ENCODE measurements at places on chromosomes 2 and 18.

- no peak for DNase-seq
Observed at GRCh38 chr2:128320906-128321771, 2.5 kb upstream of the HS6ST1 start.

DNA sequence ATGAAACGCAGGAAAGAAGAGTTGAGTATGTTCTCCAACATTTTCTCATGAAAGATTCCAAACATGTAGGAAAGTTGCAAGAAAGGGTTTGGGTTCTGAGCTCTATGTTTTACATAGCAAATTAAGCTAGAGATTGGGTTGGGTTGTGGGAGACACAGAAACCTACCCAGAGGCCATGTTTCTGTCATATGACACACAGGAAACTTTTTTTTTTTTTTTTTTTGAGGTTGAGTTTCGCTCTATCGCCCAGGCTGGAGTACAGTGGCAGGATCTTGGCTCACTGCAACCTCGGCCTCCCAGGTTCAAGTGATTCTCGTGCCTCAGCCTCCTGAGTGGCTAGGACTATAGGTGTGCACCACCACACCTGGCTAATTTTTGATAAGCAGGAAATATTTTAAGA, 57.6 kb downstream of the DOCK10 start:
- DNase-seq, result no peak

DNA sequence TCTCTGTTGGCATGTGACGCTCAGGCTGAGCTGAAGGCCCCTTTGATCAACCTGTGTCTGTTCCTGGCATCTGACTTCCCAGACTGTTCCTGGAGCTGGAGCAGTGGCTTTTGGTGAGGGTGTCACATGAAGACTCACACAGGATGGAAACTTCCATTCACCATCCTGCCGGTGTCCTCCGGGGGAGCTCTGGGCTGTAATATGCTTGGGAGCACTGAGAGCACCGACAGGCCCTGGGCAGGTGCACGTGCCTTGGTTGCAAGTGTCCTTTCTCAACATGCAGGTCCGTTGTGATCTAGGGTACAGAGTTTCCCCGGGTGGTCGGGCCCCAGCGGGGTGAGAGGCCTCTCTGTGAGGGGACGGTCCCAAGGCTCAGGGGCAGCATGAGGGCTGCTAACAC, 24.8 kb upstream of the GBX2 start:
- no peak for DNase-seq

DNA sequence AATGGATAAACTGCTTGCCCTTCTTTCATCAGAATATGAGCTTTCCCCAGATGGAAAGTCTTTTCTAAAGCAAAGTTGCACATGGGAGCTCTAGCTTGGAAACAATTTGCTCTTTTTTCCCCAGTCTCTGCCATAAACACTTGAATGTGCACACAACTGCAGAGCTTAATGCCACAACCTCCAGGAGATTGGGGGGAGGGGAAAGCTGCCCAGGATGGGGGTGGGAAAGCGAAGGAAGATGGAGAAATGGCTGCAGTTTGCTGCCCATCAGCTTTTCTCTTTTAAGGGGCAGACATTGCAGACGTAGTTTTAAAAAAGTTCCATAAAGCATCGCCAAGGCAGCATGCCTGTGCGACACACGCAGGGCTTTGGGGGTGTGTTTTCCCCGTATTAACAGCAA, 1.5 kb downstream of the ACKR3 start:
- no peak for DNase-seq

GRCh38 chr2:197159661-197160211, 150.8 kb downstream of the ANKRD44 start:
- no peak for DNase-seq

- DNase-seq, result no peak
Observed at GRCh38 chr2:47359375-47359868, 43.5 kb upstream of the MSH2 start.
